Pulmonary artery endothelial cell (primary cell): ENCODE measurements at places on chromosomes 12 and 14.

DNA sequence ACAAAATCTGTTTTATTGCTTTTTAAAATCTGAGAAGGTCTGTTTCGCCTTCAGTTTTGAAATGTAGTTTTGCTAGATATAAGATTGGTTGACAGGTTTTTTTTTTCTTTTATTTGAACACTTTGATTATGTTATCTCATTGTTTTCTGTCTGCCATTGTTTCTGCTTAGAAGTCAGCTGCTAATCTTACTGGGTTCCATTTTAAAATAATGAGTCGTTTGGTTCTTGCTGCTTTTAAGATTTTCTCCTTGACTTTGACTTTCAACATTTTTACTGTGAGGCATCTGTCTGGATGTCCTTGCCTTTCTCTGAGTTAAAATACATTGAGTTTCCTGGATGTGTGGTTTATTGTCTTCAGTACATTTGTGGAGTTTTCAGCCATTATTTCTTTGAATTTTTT, 56.7 kb downstream of the ADIPOR2 start:
- DNase-seq = no peak

DNA sequence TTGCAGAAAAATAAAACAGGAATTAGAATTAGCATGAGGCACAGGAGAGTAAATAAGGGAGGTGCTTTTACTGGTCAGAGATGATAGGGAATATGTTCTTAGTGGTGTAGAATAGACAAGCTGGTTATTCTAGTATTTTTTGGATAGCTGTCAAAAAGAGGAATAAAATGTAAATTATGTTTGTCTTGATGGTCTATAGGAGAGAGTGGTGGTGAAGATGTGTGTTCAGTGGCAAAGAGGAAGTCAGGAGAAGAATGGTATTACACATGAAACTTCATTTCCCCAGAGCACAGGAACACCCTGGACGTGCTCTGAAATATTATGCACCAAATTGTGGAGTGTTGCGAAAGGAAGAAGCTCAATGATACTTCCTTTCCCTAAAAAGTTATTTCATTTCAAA, 27.8 kb downstream of the MUCL1 start:
- no peak for DNase-seq

DNA sequence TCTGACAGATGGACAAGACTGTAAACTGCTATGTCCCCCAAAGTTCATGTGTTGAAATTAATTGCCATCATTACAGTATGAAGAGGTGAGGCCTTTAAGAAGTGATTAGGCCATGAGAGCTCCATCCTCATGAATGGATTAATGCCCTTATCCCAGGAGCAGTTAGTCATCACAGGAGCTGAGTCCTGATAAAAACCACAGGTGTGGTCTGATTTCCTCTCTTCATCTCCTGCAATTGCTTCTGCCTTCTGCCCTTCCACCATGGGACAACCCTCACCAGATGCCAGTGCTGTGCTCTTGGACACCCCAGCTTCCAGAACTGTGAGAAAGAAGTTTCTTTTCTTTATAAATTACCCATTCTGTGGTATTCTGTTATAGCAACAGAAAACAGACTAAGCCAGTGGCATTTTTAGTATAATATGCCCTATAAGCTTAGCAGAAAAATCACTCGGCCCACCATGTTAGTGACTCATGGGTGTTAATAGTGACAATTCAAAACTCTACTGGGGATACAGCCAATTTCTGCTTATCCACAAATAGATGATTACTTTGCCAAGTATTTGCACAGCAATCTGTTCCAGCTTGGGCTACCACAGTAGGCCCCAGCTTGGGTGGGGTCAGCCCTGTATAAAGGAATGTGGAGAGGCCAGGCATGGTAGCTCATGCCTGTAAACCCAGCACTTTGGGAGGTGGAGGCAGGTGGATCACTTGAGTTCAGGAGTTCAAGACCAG, 129.0 kb upstream of the BCL2L14 start:
- DNase-seq = no peak

- no peak for DNase-seq
These were observed 150.5 kb upstream of the KRR1 start for GRCh38 chr12:75661908-75662307.

DNA sequence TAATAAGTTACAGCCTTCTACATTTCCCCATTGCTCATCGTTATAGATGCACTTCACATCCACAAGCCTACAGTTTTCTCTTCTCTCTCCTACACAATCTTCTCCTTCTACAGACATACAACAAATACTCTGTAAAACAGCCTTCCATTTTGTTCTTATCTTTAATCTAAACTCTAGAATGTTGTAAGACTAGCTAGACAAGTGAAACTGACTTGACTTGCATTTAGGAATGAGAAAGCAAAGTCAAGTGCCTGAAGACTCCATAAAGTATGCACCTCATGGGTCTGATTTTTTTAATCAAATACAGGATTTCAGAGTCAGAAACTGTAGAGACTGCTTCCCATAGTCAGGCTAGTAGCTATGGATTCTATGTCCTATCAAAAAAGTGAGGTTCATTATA, 190.3 kb downstream of the KLHL28 start:
- DNase-seq = no peak

DNA sequence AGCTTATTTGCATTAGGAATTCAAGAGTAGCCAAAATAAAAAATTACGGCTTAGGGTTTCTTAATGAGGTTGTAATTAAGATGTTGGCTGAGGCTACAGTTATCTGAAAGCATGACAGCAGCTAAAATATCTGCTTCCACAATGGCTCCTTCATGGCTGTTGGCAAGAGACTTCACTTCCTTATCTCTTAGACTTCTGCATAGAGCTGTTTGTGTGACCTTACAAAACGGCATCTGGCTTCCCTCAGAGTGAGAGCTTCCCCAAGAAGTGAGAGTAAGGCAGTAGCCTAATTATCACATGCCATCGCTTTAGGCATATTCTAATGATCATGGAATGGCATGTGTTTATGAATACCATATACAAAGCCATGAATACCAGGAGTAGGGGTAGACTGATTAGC, 57.6 kb downstream of the CCDC59 start:
- no peak for DNase-seq

GRCh38 chr12:18990856-18991255, 138.7 kb upstream of the PLEKHA5 start:
- no peak for DNase-seq

GRCh38 chr14:103538291-103539055, 9.5 kb downstream of the TRMT61A start:
- no peak for DNase-seq

- no peak for DNase-seq
These were observed 127.2 kb downstream of the KCNA5 start for GRCh38 chr12:5170844-5171243.

GRCh38 chr14:98931911-98932310, 340.1 kb downstream of the BCL11B start:
- DNase-seq = no peak

DNA sequence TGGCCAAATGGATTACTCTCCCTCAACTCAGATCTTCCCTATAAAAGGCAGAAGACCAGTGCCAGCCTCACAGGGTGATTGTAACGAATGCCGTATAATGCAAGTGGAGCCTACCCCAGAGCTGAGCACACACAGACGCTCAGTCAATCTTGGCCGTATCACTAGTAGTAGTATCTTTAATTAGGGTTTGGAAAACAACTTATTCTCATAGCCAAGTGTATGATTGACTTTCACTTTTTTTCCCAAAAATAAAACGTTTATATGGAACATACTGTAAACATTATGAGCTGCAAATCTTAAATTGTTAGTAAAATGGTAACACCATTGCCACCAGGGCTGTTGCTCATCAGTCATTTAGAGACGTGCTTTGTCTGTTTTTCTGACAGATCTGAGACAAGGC, 30.4 kb downstream of the PLEKHG7 start:
- no peak for DNase-seq

DNA sequence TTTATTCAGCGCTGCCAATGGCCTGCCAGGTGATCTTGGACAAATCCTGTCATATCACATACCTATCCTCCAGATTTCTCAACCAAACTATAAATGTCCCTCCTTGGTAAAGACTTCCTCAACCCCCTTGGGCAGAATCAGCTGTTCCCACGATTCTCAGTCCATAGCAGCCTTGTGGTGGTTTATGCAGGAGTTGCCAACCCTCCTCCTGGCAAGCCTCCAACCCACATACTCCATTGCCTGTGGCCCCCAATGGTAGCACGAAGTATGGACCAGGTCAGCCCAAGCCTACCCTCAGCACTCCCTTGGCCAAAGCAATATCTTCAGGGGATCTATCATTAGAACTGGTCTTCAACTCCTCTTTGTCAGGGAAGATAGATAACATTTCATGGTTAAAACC, 27.0 kb downstream of the FBLN5 start:
- no peak for DNase-seq

DNA sequence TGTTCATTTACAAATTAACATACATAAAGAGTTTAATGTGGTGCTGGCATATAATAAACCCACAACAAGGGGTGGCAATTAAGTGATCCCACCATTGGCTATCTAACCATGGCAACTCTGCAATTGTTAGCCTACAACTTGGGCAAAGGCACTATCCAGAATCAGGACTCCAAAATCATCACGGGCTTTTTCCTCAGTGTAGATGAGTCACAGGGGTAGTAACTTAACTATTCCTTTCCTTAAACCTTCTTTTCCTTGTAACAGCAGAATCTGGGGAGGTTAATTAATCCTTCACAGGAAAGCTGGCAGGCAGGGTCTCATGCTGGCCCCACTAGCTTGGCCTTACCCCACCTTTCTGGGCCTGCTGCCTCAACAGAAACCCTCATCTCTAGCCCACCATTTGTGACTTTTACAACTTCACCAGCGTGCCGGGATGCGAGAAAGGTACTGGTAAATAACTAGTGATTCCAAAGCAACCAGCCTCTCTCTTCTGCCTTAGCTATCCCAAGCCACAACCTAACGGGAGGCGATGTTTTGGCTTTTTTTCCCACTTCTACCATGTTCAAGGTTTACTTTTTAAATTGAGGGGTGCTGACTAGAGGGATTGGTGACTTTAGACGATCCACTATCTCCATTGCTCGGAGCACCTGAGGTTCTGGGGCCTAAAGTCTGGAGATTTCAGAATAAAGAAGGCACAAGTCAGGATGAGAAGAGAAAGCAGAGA, 744 bp downstream of the ATP5MC2 start:
- no peak for DNase-seq

DNA sequence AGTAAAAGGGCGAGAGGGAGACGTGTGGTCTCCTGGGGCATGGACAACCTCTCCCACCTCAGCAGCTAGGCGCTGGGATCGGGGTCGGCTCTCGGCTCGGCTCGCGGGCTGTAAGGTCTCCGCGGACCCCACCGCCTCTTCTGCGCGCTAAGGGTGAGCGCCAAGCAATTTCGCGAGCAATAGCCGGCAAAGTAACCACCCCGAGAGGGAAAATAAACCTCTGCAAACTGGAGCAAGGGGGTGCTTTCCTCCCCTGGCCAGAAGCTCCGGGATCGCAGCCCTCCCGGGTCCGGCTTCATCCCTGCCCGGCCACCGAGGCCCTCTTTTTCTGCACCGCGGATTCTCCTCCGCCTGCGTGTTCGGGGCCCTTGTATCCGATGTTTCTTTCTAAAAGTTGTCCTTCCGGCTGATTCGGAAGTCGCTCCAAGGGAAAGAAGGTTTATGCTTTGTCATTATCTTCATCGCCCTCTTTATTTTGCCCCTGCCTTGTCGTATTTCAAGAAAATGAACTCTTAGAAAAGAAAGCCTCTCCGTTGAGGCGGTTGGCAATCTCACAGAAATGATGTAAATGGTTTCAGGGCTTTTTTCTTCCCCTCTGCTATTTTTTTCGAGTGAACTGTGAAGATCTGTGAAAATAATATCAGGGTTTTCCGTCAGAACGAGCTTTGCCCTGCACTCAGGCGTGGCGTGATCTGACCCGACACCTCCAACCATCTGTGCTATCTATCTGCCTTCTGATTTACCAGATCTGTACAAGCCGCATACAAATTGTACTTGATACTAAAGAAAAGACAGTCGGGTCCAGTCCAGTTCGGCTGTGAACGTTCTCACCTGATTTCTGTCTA, 1.7 kb upstream of the SIX6 start:
- no peak for DNase-seq

GRCh38 chr12:19447386-19447785, 8.1 kb downstream of the AEBP2 start:
- no peak for DNase-seq

DNA sequence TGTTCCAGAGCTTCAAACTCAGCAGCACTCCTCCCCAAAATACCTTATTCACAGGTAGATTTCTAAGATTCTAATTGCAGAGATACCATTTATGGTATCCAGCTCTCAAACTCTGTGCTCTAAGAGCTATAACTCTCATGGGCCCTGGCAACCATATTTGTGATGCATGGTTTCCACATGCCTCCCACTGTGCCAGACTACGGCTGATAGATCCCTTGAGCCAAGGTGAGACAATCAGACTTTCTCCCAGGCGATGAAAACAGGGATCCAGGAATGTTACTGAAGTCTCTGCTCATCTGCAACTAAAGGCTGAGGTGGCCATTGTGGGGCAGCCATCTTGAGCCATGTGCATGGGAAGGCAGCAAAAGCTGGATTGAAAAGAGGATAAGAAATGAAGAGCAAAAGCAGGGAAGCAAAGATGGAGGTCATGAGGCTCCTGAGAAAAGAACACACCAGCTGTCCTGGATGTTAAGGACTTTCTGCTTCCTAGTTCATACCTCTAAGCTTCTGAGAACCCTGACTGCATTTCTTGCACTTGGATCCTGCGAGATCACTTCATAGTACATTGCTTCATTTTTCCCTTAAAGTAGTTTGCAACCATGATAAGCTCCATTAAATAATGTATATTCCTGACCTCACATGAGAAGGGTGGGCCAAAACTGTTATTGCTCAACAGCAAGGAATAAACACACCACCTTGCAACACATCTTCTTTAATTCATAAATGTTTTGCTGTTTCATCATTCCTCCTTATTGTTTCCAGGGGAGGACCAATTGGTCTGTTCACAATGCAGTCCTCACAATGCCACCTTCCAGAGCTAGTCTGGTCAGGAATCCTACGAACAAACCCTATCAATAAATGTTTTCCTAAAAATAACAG, 5.4 kb downstream of the EGLN3 start:
- DNase-seq = no peak

DNA sequence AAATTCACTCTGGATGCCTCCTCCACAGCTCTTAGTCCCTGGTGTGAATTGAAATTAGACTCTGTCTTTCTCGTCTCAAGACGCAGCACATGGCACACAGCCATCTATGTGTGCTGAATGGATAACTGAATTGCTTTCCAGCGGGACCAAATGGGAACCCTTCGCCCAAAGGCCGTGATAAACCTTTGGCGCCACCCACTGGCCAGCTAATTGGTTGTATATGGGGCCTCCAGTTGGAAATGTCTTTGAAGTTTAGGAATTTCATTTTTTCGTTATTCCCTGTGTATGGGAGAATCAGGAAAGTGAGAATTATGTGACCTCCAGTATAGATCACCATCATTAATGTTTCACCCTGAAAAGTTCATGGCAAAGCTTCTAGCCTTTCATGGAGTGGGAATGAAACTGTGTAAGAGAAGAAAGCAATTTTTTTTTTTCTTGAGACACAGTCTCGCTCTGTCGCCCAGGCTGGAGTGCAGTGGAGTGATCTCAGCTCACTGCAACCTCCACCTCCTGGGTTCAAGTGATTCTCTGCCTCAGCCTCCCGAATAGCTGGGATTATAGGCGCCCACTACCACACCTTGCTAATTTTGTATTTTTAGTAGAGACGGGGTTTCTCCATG, 9.8 kb upstream of the HSP90AA1 start:
- peak; percentile 27 for DNase-seq

- no peak for DNase-seq
These were observed 17.9 kb downstream of the SIVA1 start for GRCh38 chr14:104770851-104771272.

GRCh38 chr14:96764012-96764411, 33.2 kb upstream of the VRK1 start:
- no peak for DNase-seq

- DNase-seq = no peak
These were observed 35.2 kb upstream of the TMTC2 start for GRCh38 chr12:82651489-82651888.

GRCh38 chr12:46208370-46208769, 60.5 kb downstream of the SLC38A1 start:
- no peak for DNase-seq
